ENCODE measurements at places on chromosomes 7 and 10.

DNA sequence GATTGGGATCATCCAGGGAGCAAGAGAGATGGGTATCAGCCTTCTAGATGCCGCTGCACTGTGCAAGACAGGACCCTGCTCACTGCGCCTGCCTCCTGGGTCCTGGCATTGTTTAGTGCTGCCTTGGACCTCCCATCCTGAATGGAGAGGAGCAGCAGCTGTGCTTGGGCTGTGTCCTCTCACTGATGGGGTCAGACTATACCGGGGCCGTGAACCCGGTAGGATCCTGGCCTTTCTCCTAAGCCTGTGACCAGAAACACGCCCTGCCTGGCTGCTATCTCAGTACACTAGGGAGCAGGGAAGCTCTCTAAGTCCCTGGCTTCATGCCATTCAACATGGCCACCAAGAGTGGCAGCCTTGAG lies 309.4 kb upstream of the ZNF32 start:
- DNase-seq: no peak

DNA sequence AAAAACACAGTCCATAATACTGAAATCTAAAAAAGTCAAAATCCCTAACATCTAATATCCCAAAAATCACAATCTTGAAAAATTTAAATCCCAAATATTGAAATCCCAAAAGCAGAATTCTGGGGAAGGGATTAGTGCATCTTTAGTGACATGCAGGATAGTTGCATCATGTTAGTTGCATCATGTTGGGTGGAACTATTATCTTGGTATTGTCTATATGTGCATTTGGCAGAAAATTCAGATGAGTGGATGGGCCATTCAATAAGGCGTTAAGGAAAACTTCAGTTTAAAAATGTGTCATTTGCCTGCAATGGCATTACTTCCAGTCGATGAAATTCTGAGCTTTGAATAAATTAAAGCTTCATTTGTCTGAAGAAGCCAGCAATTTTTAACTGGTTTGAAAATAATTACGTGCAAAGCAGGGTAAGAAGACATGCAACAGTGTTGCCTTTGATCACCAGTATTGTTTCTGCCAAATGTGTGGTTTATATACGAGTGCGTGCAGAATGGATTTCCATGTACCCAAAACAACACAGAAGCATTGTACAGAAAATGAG lies 221.4 kb upstream of the NFE2L3 start:
- DNase-seq: no peak

DNA sequence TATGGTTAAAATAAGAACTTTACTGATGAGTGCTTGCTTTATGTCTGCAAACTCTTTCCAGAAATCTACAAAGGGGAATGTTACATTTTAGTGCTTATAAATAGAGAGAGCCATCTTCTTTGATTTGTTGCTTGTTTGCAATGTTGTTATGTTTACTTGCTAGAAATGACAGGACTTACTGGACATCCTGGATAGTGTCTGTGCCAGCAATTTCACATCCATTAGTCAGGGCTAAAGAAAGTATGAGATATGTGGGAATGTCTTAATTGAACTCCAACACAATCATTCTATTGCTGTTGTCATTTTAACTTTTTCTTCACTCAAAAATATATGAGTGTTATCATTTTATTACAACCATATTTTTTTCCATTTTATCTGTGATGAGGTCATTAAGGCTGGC lies 453.2 kb downstream of the TNS3 start:
- DNase-seq: no peak

DNA sequence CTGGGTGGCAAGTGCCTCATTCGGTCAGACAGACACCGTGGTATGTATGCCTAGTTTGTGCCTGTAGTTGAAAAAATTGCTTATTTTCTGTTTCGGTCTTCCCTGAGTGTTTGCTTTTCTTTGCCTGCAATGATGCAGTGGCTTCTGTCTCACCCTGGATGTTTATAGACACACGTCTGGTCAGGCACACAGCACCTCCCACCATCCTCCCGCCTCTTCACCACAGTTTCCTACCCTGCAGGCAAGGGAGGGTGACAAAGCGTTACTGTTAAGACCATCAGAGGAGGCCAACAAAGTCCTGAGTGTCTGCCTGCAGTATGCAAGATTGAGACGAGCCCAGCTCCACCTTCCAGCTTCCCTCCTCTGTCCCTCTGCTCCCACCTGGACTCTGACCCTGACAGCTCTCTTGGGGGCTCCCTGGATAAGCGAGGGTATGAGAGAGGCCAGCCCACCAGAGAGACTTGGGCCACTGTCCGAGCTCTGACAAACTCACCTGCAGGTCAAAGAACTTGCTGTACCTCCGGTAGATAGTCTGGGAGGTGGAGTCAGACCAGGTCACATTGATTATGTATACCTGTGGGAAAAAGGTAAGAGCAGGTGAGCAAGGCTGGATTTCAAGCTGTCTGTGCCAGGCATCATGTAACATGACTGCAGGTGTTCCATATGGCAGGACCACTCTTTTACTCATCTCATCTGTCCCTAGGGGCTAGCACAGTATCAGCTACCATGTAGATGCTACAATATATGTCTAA lies 54.4 kb downstream of the SH3PXD2A start:
- DNase-seq: no peak

GRCh38 chr7:142939226-142939910 lies at the start of gene LLCFC1:
Gene LLCFC1, plus strand, starts transcription at chr7:142939484. Its CDS starts 138 bp downstream, at chr7:142939622.
- DNase-seq: peak; percentile 53

DNA sequence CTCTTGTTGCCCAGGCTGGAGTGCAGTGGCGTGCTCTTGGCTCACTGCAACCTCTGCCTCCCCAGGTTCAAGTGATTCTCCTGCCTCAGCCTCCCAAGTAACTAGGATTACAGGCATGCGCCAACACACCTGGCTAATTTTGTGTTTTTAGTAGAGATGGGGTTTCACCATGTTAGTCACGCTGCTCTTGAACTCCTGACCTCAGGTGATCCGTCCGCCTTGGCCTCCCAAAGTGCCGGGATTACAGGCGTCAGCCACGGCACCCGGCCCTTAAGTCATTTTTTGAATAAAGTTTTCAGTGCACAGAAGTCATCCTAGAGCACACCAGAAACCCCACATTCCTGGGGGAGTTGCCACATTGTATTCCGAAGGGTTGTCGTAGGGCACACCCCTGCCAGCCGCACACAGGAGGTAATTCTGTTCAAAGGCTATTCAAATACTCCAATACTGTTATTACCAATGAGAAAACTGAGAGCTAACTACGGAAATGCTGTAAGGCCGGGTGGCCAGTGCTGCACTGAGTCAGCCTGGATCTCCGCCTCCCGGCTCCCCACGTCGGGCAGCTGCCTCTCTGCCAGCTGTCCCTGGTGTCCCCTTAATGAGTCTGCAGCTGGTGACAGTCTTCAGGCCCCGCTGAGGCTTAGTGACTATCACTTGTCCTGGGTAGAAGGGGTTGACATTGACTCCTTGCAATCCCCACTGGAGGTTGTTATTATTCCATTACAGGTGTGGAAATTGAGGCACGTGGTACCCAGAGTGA lies 8.6 kb upstream of the RFC2 start:
- DNase-seq: no peak

DNA sequence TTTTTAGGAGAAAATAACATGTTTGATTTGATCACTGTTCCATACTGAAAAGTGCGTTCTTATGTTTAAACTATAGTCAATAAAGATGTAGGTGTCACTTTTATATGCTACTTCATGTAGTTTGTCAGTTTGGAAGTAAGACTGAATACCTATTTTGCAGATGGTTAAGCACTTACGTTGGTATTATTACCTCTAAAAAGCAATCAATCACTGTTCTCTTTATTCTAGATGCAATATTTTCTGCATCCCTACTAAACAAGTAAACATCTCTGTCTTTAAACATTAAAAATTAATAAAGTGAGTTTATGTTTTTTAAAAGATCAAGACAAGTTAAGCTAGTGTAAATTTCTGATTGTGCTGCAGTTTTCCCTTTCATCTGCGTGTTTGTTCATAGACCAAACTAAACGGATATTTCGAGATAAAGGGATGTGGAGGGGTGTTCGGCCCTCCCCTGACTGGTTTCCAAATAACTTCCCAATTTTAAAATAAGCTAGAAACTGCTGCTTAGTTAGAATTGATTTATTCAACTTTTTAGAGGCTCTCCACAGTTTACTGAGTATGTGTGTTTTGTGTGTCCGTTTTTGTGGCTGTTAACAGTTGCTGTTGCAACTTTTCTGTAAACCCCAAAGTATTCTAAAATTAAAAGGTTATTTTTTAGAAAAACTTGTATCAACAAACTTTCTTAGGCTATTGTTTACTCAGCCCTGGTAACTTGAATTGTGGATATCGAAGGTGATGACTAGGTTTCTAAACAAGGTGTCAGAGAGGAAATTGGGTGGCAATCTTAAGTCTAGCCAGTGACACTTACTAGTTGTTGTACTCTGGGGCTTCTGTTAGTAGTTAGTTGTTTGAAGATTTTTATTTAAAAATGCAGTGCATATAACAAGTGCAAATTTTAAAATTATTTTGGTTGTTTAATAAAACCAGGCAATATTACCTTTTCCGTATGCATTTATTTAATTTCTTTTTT lies 974 bp downstream of the KIF11 start:
- no peak for DNase-seq

GRCh38 chr10:80131499-80131901 lies 1.0 kb upstream of the PLAC9 start:
- DNase-seq: no peak

- no peak for DNase-seq
Observed at GRCh38 chr7:66331883-66332282, 126.7 kb downstream of the TPST1 start.
